Activated CD8-positive, alpha-beta memory T cell treated with anti-CD3 and anti-CD28 coated beads for 48 hours (primary cell): ENCODE measurements at places on chromosomes 1 and 21.

DNA sequence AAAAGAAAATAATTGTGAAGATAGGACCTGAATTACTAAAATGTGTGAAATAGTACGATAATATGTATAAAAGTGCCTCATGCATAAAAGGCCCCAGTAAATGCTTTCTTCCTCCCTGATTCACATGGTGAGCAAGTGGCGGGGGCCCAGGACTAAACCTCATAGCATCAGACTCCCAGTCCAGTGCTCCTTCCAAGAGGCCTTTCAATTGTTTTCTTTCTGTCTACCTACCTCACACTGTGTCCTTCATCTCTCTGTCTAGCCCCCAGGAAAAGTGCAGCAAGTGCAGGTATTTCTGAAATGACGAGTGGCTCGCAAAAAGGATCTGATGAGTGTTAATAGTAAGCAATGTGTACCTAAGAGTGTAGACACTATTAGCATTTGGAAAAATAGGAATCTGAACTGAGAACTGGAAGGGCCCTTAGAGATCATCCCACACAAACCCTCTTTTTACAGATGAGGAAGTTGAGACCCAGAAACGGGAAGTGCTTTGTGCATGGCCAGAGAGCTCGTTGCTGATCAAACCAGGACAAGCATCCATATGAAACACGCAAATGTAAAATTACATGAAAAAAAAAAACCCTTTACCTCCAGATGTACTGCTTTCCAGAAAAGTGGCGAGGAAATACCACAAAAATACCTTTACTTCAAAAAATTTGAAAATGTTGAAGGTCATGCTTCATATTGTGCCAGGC is 118.2 kb upstream of the HOOK1 start:
- DNase-seq = no peak

- DNase-seq = no peak
Measured at GRCh38 chr21:14864211-14865021, 200.4 kb downstream of the NRIP1 start.

DNA sequence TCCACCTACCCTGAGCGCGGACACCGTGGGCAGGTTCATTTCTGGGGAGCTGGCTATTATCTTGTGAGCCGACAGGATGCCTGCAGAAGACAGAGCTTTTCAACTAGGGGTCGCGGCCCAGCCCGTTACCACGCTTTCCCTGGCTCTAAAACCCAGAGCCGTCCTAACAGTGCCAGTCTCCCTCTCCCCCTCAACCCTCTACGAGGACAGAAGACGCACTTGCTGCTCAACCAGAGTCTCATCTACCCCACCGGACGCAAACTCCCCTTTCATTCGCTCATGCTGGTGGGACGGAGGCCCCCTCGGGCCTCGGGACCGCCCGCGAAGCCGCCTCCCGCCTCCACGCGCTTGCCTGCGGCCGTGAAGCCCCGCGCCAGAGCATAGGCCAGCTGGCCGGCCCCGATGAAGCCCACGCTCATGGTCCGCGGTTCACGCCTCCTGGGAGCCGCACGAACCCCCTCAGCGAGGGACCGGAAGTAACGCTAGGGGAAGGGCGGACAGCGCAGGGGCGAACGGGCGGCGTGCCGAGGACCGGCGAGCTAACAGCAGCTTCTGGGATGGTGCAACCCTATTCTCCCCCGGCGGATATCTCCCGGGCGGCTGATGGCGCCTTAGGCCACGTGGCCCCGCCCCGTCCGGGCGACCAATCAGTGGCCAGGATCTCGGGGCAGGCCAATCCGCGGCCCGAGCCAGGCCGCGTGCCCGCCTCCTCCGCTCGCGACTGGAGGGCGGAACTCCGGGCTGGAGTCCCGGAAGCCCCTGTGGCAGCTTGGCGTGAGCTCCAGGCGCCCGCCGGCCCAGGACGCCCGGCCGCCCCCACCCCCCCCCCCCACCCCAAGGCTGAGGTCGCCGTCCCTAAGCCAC is at the start of gene PYCR2:
Gene PYCR2 (minus strand): TSS at position 559 of the 864 bp plus-strand sequence. CDS start 140 bp downstream, at position 419.
- DNase-seq = peak; percentile 67

- DNase-seq = no peak
Measured at GRCh38 chr1:107879927-107880326, 85.1 kb downstream of the VAV3 start.

GRCh38 chr1:28534671-28535070 is 18.2 kb upstream of the TRNAU1AP start:
- no peak for DNase-seq

DNA sequence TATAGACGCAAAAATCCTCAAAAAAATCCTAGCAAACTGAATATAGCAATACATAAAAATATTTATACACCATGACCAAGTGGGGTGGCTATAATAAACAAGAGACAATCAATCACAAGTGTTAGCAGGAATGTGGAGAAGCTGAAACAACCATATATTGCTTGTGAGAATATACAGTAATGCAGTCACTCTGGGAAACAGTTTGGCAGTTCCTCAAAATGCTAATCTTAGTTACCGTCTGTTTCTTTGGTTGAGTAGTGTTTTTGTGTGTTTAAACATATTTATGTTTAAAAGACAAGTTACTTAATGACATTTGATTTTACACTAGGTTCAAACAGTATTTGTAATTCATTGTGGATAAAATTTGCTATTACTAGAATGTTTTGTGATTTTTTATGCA is 792.0 kb downstream of the LTN1 start:
- no peak for DNase-seq

DNA sequence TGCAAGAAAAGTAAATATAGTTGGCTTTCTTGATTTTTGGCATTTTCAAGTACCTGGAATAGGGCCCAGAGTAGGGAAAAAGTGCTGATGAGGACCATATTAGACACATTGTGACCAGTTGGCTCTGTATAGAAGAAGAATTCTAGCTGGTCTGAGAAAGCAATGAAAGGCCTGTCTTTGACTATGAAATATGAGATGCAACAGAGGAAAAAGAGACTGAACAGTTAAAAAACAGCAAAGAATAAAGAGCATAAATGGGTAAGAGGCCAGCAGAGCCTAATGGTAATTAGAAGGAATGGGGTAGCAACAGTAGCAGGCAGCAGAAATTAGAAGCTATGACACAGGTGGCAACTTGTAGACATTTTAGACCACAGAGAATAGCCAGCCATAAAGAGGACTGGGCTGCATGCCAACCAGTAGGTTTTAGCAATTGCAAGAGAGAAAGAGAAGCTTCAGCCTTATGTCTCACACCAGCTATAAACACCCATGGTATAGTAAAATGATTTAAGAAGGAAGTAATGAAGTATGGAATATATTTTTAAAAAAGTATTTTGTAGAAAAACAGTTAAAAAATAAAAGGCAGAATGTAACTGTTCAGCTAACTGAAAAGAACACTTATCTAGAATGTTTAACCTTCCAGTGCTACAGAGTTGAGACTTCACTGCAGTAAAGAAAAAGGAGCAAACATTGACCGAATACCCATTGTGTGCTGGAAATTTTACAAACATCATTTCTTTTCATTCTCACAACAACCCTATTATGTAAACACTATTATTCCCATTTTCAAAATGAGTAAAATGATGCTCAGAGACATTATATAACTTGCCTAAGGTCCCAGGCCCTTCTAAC is 114.1 kb downstream of the LHX4 start:
- no peak for DNase-seq

DNA sequence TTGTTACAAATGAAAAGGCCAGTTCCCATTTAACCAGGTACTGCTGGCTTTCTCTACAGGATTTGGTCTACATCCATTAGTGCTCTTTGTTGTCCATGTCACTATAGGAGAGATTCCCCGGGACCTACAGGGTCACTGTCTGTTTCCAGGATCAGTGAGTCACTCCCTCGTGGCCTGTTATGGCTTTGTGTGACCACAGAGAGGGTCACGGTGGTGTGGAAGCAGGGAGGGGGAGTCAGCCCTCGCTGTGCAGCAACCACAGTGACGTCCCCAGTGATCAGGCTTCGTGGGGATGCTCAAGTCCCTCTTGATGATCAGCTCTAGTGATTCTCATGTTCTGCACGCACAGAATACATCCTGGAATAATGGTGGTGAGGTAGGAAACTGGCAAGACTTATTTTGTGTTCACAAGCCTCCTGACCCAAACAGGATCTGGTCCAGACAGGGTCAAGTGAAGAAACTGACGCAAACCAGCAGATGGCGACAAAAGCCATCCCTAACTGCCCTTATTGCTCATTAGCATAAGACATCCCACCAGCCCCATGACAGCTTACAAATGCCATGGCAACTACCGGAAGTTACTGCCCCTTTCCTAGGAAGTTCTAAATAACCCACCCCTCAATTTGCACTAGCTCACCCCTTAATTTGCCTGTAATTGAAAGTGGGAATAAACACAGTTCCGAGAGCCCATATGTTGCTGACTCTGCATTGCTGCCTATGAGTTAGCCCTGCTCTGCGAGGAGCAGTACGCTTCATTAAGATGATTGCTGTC is 98.5 kb downstream of the DISC1 start:
- DNase-seq = no peak

DNA sequence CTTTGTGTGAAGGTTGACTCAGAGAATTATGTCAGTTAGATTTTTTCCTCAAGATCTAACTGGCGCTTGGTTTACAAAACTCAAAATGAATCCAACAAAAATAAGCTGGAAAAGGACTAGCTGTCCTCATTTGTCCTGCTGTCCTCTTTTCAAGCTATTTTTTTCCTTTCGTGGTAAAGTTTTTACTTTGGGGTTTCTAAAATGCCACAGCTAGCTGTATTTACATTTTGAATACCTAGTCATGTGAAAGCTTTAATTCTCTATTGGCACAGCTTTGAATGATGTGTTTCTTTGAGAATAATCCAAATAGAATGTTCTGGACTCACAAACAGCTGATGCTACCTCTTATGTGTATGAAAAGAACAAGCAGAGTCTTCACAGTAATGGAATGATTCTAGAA is 673.6 kb upstream of the NR5A2 start:
- DNase-seq = no peak
